ENCODE measurements at places on chromosomes 1 and 21. TPM values are rescaled to one million over a fixed set of nuclear protein-coding genes. Genes with fewer than 3 reads are reported as not detected.

DNA sequence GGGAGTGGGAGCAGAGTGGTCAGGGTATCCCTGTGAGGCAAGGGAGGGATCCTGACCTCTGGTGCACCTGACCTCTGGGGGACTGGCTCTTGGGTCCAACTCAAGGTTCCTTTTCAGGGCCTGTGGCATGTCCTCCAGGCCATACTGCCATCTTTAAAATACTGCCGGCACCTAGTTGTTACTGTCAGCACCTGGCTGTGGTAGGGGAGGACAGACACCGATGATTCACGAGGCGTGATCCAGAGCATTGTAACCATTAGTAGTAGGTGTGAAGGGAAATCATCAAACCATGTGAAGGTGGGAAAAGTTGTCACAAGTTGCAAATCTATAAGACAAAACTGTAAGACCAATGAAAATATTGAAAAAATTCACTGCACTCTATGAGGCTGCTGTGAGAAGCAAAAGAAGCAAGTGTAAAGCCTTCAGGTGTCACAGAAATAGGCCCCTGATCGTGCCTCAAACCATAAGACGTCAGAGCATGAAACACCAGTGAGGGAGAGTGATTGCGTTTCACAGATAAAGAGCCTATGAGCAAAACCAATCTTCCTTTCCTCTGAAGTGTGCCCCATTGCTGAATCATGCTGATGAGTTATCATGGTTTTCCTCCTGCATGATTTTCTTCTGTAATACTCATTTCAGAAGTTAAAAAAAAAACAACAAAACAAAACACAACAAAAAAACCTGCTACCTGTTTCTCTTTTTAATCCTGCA is 55.3 kb downstream of the CDC7 start:
- H3K27ac ChIP-seq, result peak overlapping the region; percentile 89
- H3K36me3 ChIP-seq, result no peaks in the 10 kb centered on the region
- H3K27me3 ChIP-seq, result no peaks in the 10 kb centered on the region
- H3K4me1 ChIP-seq, result peaks cover 69% of the 10 kb centered on the region

GRCh38 chr1:53739109-53739681 is at the start of gene GLIS1:
Gene GLIS1, minus strand, starts transcription at chr1:53739164. Its CDS starts 1,100 bp downstream, at chr1:53738064.
- H3K4me3 ChIP-seq, result peak within 1 kb of the TSS; percentile 26
- DNase-seq, result peak; percentile 64
- no peak within 1 kb of the TSS for H3K27ac ChIP-seq
- H3K36me3 ChIP-seq, result no peaks in the 10 kb centered on the region

DNA sequence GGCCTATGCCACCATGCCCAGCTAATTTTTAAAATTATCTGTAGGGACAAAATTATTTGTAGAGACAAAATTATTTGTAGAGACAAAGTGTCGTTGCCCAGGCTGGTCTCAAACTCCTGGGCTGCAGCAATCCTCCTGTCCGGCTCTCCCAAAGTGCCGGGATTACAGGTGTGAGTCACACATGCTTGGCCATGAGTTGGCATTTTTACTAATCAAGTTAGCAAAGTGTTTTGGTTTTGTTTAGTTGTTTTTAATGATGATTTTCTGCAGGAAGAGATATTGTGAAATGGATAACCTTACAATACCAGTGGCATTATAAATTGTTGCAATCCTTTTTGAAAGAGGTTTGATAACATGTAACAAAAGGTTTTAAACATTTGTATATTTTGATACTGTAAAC is 65.3 kb upstream of the MAGI3 start:
- DNase-seq, result no peak
- no peak overlapping the region for H3K4me3 ChIP-seq
- H3K4me1 ChIP-seq, result no peaks in the 10 kb centered on the region
- H3K36me3 ChIP-seq, result no peaks in the 10 kb centered on the region
- H3K27ac ChIP-seq, result no peak overlapping the region

GRCh38 chr21:45264912-45265515 is 22.7 kb downstream of the POFUT2 start:
- DNase-seq, result no peak
- no peaks in the 10 kb centered on the region for H3K27me3 ChIP-seq
- no peak overlapping the region for H3K27ac ChIP-seq
- H3K4me1 ChIP-seq, result peaks cover 11% of the 10 kb centered on the region
- H3K4me3 ChIP-seq, result no peak overlapping the region

DNA sequence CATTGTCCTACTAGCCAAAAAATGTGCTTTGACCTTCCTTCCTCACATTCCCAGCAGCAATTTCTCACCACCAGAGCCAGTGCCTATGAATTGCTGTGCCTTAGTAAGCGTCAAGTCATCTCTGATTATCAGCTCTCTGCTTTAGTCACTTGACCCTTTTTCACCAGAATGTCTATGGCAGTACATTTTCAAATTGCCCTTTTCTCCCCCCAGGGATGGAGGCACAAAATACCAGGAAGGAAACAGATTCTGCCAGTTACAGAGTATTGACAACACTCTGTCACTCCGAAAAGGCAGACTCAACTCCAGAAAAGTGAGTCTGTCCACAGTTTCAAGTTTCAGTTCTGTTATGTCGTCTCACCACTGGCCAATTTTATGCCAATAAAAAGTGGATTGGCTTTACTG is 167.4 kb downstream of the TNFSF18 start:
- no peaks in the 10 kb centered on the region for H3K36me3 ChIP-seq
- DNase-seq, result no peak
- H3K27ac ChIP-seq, result no peak overlapping the region
- no peaks in the 10 kb centered on the region for H3K4me1 ChIP-seq

- H3K27me3 ChIP-seq, result no peaks in the 10 kb centered on the region
- no peak for DNase-seq
- H3K4me1 ChIP-seq, result no peaks in the 10 kb centered on the region
- H3K4me3 ChIP-seq, result no peak overlapping the region
- peaks cover 29% of the 10 kb centered on the region for H3K36me3 ChIP-seq
Measured at GRCh38 chr1:52503706-52504105, 49.2 kb downstream of the TUT4 start.

DNA sequence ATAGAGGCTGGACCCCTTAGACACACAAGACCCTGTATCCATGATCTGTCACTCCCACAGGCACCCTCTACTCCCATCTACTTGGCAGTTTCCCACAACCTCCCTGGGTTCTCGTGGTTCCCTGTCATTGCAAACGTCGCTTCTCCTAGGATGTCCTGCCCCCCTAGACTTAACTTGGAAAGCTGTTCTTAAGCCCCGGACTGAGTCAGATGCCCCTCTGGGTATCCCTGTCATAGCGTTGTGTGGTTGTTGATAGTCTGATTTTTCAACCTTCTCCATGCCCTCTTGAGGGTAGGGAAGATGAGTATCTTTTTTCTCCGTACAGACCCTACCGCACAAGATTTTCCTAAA is 11.8 kb downstream of the RCC1 start:
- H3K27ac ChIP-seq, result peak overlapping the region; percentile 63
- no peak for DNase-seq
- peaks cover 18% of the 10 kb centered on the region for H3K4me1 ChIP-seq
- H3K27me3 ChIP-seq, result no peaks in the 10 kb centered on the region

- no peaks in the 10 kb centered on the region for H3K36me3 ChIP-seq
- DNase-seq, result no peak
- H3K4me3 ChIP-seq, result no peak overlapping the region
- H3K27me3 ChIP-seq, result no peaks in the 10 kb centered on the region
- no peak overlapping the region for H3K27ac ChIP-seq
Measured at GRCh38 chr1:30416221-30416820, 307.1 kb downstream of the MATN1 start.

DNA sequence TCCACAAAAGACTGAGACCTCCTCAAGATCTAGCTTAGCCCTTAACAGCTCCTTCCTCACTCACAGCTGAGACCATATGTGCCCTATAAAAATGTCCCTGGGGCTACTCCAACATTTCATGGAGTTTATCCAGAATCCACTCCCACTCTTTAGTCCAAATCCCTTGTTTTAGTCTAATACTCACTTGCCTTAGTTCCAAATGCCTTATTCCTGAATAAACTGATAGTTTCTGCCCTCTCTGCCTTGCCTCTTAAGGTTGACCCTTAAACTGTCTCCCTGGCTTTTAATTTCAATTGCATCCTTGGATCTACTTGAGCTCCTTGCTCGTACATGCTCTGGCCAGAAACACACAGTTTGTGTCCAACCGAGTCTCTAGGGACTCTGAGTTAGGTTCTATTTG is 47.3 kb upstream of the LYPLAL1 start:
- no peaks in the 10 kb centered on the region for H3K36me3 ChIP-seq
- no peaks in the 10 kb centered on the region for H3K27me3 ChIP-seq
- H3K4me1 ChIP-seq, result no peaks in the 10 kb centered on the region
- no peak overlapping the region for H3K27ac ChIP-seq
- DNase-seq, result no peak

GRCh38 chr1:17515902-17516301 is 23.6 kb upstream of the ARHGEF10L start:
- no peaks in the 10 kb centered on the region for H3K27me3 ChIP-seq
- H3K36me3 ChIP-seq, result no peaks in the 10 kb centered on the region
- DNase-seq, result no peak
- H3K27ac ChIP-seq, result no peak overlapping the region
- H3K4me1 ChIP-seq, result no peaks in the 10 kb centered on the region

- H3K36me3 ChIP-seq, result no peaks in the 10 kb centered on the region
- no peaks in the 10 kb centered on the region for H3K27me3 ChIP-seq
- DNase-seq, result no peak
- no peak overlapping the region for H3K27ac ChIP-seq
- no peak overlapping the region for H3K4me3 ChIP-seq
- no peaks in the 10 kb centered on the region for H3K4me1 ChIP-seq
Measured at GRCh38 chr1:29344336-29344735, 108.0 kb downstream of the PTPRU start.

Gene OR10Z1
- total RNA-seq, result not detected

DNA sequence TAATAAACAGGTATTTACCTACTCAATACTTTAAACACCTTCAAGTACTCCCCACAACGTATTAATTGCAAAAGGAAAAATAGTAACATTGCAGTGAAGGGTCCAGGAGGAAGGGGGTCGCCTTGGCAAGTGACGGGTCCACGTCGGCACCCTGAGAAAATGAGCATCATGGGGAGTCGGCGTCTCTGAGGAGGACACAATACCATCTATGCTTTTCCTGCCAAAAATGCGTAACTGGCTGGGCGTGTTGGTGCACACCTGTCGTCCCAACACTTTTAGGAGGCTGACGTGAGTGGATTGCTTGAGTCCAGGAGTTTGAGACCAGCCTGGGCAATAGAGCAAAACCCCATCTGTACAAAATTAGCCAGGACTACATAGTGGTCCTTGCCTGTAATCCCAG is 7.3 kb downstream of the FTCD start:
- no peak overlapping the region for H3K4me3 ChIP-seq
- H3K4me1 ChIP-seq, result peaks cover 7% of the 10 kb centered on the region
- H3K36me3 ChIP-seq, result no peaks in the 10 kb centered on the region
- H3K27ac ChIP-seq, result no peak overlapping the region

Gene CNR2
- 0.15 TPM for total RNA-seq

DNA sequence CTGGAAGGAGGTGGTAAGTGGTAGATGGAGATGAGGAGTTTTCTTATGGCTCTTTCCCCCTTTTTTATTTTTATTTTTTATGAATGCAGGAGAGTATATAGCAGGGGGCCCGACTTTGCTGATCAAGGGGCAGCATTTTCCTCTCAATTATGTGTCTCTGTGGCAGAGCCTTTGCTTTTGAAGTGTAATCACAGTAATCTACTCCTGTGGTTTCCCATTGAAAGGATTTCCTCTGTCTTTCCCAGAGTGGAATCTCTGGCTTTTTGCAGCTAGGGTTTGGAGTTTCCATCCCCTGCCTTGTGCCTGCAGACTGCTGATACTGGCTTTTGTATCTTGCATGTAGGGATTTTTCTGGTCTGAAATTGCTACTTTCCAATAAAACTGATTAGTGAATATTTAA is 29.1 kb downstream of the ARID1A start:
- peak overlapping the region; percentile 68 for H3K4me3 ChIP-seq
- H3K27ac ChIP-seq, result no peak overlapping the region
- no peak for DNase-seq

- H3K36me3 ChIP-seq, result no peaks in the 10 kb centered on the region
- no peaks in the 10 kb centered on the region for H3K4me1 ChIP-seq
- no peak overlapping the region for H3K27ac ChIP-seq
- no peak overlapping the region for H3K4me3 ChIP-seq
- DNase-seq, result no peak
- no peaks in the 10 kb centered on the region for H3K27me3 ChIP-seq
Measured at GRCh38 chr1:164868990-164869389, 310.0 kb downstream of the PBX1 start.

DNA sequence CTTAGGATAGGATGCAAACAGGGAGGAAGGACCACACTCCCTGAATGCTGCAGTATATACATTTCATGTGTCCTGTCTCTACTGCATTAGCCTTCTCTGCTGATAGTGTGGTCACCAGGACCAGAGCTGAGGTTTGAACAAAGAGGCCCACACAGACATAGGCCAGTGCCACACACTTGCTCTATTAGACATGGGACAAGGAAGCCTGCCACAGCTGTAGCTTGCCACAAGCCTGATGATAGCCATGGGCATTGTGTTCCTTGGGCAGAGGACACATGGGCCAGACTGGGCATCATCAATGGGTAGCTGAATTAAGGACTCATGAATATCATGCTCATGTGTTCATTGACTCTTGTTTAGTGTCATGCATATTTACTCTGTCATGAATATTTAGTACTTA is 10.4 kb downstream of the CAMSAP2 start:
- no peaks in the 10 kb centered on the region for H3K36me3 ChIP-seq
- peaks cover under 1% of the 10 kb centered on the region for H3K4me1 ChIP-seq
- no peaks in the 10 kb centered on the region for H3K27me3 ChIP-seq

Gene MPL
- 2.2 TPM for total RNA-seq

Gene RPL22
- total RNA-seq, result 405 TPM

Gene AMY1B
- not detected for total RNA-seq

GRCh38 chr1:116733476-116734365 is 20.5 kb upstream of the CD2 start:
- no peaks in the 10 kb centered on the region for H3K36me3 ChIP-seq
- H3K27me3 ChIP-seq, result no peaks in the 10 kb centered on the region
- H3K4me3 ChIP-seq, result no peak overlapping the region
- no peak for DNase-seq
- peaks cover 14% of the 10 kb centered on the region for H3K4me1 ChIP-seq

DNA sequence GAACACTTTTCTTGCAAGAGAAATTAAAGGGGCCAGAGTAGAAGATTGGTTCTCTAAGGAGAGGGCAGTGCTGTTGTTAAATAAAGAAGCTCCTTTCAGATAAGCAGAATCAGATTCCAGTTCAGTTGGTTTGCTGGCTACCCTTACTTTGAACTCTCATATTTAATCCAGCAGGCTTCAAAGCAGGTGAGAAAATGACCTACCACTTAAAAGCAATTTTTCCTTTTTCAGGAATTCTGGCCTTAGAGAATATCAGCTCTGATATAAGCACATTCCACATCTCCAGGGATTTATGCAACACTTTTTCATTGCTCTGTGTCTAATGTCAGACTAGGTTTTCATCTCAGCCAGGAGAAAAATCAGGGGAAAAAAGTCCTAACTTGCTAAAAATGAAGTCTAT is 28.7 kb downstream of the WNT2B start:
- H3K27ac ChIP-seq, result no peak overlapping the region
- DNase-seq, result no peak
- peaks cover 10% of the 10 kb centered on the region for H3K36me3 ChIP-seq
- H3K4me1 ChIP-seq, result no peaks in the 10 kb centered on the region
- H3K27me3 ChIP-seq, result no peaks in the 10 kb centered on the region
- no peak overlapping the region for H3K4me3 ChIP-seq

Gene ZNF683
- not detected for total RNA-seq

GRCh38 chr1:214552174-214552608 is 789 bp upstream of the PTPN14 start:
- no peak overlapping the region for H3K27ac ChIP-seq
- no peak overlapping the region for H3K4me3 ChIP-seq
- peaks cover 26% of the 10 kb centered on the region for H3K27me3 ChIP-seq
- no peaks in the 10 kb centered on the region for H3K4me1 ChIP-seq
- H3K36me3 ChIP-seq, result no peaks in the 10 kb centered on the region
- no peak for DNase-seq

All from CD4-positive, CD25-positive, alpha-beta regulatory T cell (primary cell).